ENCODE measurements at places on chromosomes 11 and 22.

DNA sequence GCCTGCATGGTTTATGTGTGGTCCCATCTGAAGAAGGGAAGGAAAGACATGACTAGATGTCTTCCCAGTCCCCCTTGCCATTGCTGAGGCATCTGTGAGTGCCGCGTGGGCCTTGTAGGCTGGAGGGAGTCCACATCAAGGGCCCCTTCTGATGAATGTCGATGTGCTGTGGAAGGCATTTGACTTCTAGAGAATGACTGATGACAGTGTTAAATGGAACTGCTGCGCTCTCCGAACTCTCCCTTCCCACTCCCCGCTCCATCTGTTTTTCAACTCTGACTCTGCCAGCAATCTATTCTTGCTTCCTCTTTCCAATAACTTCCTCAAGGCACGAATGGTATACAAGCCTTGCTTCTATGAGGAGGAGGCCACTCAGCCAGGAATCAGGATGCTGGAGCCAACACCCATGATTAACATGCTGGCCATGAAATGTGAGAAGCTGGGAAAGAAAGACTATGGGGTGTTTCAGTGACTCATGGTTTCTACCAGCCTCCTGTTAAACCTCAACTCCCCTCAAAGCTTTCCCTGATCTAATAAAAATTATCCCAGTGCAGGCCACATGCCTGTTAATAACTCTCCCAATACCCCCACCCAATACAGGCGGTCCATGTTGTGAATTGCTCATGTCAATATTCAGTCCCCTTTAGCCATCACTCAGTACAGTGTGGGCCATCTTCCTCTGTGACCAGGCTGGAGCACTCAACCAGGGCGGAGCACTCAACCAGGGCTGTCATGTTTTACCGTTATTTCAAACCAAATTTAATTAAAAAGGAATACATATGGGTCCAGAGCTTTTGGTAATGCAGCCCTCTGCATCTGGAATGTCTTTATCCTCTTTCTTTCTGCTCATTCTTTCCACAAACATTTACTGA is 46.4 kb upstream of the TBCEL start:
- no peak for DNase-seq

- no peak for DNase-seq
These were observed 31.3 kb upstream of the ADA2 start for GRCh38 chr22:17250380-17251082.

GRCh38 chr11:45193695-45194094 is 47.3 kb downstream of the PRDM11 start:
- no peak for DNase-seq

GRCh38 chr11:77705195-77705875 is 67.7 kb upstream of the CLNS1A start:
- no peak for DNase-seq

GRCh38 chr22:27874185-27874584 is 44.9 kb downstream of the PITPNB start:
- no peak for DNase-seq

DNA sequence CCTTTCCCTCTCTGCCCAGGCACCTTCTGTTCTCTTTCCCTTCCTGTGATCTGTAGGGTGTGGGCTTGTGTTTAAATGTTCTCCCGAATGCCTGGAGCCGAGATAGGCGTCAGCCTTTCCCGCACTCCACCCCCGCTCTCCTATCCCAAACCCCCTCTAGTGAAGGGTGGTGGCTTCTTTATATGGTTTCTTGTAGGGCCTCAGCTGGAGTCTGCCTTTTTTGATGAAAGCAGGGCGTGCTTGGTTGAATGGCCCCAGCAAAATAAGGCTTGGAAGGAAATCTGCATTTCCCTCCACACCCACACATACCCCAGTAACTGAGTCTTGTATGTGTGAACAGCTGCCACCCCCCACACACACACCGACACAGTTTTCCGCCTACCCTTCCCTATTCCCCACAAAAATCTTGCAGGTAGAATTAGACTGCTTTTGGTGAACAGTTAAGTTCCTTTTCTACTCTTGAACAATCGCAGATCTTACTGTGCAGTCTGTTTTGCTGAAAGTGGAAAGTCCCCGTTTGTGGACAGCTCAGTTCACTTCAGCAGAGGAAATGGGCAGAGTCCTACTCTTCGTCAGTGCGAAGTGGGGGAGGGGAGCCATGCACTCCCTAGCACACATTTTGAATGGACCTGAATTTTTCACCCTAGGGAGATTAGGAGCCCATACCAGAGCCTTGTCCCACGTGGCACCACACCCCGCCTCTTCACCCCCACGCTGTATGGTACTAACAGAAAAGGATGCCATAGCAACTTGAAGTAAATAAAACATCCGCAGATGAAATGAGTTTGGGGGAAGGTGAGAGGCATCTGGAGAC is 25.5 kb upstream of the GRK2 start:
- no peak for DNase-seq

DNA sequence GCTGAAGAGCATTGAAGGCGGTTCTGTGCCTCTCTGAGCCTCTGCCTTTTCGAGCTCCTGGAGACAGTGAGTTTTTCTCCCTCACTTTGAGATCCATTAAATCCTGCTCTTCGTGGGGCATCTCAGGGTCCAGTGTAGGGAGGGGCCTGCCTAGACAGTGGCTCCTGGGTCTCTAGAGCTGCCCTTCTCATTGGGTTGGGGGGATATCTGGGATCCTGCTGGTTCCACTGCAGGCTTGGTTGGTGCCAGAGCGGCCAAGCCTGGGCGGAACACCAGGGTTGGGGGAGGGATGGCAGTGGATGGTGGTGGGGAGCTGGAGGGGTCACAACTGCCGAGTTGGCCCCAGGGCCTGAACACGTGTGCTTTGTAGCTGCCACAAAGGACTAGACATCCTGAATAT is 52.2 kb upstream of the CARS1 start:
- DNase-seq: no peak

- DNase-seq: no peak
These were observed 470.5 kb downstream of the SOX6 start for GRCh38 chr11:15885854-15886253.

DNA sequence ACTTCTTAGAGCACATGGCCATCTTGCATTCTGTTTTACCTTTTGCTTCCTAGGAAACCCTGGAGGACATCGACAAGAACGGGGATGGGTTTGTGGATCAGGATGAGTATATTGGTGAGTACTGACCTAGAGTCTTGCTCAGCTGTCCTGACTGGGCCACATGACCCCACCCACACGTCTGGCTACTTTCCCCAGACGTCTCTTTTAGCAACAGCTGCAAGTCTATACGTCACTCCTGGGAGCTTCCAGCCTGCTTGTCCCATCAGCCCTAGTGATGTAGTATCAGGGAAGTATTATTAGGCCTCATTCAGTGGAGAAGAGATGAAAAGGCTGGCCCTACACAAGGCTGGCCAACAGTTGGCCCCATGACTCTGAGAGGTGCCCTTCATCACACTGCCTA is 9.6 kb downstream of the RCN1 start:
- no peak for DNase-seq

DNA sequence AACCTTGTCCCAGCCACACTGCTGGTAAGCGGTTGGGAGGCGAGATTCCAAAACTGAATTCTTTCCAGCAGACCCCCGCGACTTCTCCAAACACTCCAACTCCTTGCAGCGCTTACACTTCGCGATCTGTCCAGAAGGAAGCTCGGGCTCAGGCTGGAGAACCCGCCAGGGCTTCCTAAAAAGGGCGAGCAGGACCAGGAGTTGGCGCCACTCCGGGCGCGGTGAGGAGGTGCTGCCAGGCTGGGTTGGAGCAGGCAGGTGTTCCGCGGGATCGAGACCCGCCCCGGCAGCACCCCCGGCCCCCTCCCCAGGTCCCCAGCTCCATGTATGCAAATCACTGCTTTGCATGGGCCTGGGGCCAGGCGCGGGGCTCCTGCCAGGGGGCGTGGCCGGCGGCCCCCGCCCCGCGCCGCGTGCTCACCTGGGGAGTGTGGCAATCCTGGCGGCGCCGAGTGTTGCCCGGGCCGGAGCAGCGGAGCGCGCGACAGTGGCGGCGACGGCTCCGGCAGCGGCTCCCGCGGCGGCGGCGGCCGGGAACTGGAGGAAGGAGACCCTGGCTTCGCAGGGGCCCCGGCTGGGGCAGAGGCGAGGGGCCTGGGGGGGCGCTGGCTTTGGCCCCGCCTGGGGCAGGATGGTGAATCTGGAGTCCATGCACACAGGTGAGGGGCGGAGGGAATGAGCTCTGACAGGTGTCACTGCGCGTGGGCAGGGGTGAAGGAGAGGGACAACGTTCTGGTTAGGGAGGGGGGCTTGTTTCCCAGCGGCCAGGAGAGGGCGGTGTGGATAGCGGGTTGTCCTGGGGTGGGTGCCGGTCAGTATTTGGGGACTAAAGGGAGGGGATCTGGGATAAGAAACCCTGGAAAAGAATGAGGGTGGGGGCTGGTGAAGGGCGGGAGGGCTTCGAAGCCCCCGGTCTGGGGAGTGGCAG is at the start of gene POU2F3:
Gene POU2F3, plus strand, starts transcription at position 428 of the 928 bp plus-strand sequence. Its CDS starts 204 bp downstream, at position 632.
- no peak for DNase-seq

DNA sequence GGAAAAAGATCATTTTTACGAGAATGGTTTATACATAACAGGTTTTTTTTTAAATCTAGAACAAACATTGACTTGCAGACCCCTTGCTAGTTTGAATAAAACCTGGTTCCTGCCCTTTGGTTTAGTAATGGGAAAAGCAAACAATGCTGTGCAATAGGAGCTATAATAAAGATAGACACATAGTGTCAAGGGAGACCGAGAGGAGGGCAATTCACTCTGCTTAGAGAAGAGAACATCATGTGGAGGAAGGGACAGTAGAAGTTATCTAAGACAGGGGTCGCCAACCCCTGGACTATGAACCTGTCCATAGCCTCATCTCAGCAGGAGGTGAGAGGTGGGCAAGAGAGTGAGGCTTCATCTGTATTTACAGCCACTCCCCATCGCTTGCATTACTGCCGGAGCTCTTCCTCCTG is 7.0 kb upstream of the RDX start:
- DNase-seq: no peak

- no peak for DNase-seq
These were observed 72.6 kb downstream of the ISX start for GRCh38 chr22:35138521-35138920.

DNA sequence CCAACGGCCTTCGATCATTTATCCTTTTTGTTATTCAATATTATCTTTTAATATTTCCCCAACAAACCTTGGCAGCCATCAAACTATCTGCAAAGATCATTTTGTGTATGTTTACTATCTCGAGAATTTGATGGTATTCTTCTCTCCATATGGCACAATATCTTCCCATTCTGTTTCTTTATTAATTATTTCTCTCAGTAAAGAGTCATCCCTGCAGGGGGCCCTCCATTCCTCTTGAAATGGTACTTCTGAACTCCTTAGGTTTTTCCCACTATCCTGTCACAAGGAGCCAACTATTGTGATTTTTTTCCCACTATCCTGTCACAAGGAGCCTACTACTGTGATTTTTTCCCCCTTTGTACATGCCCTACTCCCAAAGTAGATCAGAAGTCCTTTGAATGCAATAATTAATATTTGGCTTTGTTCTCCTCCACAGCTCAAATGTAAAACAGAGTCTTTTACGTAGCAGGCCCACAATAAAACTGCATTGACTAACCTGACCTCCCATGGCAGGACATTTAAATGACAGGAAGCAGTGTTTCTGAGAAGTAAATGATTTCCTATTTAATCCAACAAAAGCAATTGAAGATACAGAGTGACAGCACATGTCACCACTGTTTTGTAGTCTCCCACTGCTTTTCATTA is 43.3 kb downstream of the PDGFD start:
- DNase-seq: no peak

DNA sequence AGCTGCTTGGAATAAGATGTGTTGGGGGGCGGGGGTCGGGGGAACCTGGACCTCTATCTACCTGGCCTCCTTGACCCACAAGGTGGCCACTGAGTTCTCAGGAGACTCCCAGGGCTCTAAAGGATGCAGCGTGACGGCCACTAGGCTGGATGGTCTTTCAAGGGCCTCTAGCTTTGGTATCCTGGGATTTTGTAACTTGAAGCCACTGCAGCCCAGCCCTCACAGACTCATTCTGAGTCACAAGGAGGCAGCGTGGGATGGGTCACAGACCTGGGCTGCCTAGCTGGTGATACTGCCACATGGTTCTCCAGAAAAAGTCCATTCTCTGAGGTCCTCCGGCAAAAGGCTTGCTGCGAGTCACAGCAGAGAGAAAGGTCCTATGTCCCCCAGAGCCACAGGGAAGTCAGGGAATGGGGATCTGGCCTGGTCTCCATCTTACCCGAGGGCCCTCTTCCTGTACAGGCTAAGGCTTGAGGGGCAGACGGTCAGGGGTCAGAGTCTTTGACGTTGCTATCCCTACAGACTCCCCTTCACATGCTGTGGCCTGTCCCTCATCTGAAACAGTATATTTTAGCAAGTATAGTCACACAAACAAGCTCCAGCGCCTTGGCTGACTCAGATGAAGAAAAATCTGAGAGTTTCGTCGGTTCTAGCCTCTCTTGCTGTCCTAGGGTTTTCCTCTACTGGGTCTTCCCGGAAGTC is 52.4 kb downstream of the KCNC1 start:
- DNase-seq: no peak

GRCh38 chr11:118530180-118530682 is 761 bp upstream of the TMEM25 start:
- DNase-seq: no peak

- no peak for DNase-seq
These were observed 160.5 kb upstream of the TBCEL start for GRCh38 chr11:120863359-120863758.

DNA sequence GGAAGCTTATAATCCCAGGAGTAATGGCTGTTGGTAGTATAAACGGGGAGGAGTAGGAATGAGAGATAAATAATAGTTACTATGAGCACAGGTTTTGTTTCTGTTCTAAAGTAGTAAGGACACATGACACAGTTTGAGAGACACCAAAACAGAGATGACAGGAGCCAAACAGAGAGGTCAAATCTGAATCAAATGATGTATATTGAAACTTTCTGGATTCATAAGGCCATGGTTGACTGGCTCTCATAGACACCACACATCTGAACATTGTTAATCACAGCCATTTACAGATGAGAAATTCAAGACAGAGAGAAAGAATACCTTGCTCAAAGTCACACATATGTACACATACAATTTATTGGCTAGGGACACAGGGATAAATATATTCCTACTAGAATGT is 63.4 kb upstream of the UCP3 start:
- no peak for DNase-seq

DNA sequence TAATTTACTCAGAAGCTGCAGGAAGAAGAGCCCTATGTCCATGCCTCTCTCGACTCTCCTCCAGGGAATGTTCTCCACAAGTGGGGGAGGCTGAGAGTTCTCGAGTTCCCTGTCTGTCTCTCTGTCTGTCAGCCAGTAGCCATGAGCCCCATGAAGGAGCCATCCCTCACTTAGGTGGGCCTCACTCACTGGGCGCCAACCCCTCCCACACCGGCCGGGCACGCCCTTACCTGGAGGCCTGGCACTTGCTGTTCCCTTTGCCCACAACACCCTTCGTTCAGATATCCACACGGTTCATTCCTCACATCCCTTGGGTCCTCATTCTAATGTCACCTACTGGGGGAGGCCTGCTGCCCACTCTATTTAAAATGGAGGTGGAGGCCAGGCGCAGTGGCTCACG is 14.2 kb upstream of the IL10RA start:
- no peak for DNase-seq
